CD4-positive, alpha-beta T cell treated with Interleukin-2 at 100 ng/mL for 4 hours (primary cell): ENCODE measurements at places on chromosomes 12 and 14.
A peak's percentile ranks its signal among the peaks of the same experiment; 100 is the strongest.

- DNase-seq: no peak
Measured at GRCh38 chr14:29783556-29783955, 144.1 kb downstream of the PRKD1 start.

GRCh38 chr12:109258607-109259544 is 50.2 kb downstream of the FOXN4 start:
- DNase-seq: no peak

- no peak for DNase-seq
Measured at GRCh38 chr12:98948343-98948949, 303.4 kb downstream of the APAF1 start.

DNA sequence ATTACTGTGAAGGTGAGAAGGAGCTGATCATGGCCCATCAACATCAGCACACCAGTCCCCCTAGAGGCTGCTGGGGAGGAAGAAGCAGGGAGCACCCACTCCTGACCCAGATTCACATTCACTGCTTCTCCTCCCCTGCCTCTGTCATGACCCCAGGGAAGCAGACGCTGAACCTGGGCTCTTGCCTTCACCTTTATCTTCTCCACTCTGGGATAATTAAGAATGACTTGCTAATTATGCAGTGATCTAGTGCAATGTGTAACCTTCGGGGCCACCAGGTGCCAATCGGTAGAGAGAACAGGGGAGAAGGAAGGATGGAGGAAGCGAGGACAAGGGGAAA is 44.4 kb upstream of the IQSEC3 start:
- no peak for DNase-seq

GRCh38 chr12:114671443-114672411 is 12.2 kb downstream of the TBX3 start:
- DNase-seq: no peak

- peak; percentile 28 for DNase-seq
Measured at GRCh38 chr14:67514650-67515385, 18.3 kb upstream of the PLEKHH1 start.

DNA sequence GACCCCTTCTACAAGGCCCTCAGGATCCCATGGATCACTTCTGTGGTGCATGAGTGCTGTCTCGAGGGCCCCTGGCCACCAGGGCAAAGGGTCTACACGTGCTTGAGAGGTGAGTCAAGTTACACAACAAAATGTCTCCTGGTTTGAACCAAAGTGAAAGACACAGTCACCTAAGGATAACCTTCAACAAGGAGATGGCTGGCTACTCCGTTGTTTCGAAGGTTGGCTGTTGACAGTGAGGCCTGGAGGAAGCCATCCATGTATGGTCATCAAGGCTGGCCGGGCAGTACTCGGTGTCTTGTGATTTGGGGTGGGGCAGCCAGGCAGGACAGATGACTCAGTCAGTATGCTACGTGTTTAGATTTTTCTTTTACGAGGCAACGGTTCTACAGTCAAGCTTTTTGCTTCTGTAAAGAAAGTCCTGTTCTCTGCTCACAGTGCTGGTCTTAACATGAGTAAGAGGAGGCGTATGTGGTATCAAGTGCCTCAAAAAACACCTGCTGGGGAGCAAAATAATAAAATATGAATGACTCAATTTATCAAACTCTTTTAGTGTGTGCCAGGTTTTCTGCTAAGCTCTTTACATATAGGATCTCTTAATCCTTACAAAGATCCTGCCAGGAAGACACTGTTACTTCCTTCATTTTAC is 18.0 kb upstream of the NT5DC3 start:
- DNase-seq: no peak

DNA sequence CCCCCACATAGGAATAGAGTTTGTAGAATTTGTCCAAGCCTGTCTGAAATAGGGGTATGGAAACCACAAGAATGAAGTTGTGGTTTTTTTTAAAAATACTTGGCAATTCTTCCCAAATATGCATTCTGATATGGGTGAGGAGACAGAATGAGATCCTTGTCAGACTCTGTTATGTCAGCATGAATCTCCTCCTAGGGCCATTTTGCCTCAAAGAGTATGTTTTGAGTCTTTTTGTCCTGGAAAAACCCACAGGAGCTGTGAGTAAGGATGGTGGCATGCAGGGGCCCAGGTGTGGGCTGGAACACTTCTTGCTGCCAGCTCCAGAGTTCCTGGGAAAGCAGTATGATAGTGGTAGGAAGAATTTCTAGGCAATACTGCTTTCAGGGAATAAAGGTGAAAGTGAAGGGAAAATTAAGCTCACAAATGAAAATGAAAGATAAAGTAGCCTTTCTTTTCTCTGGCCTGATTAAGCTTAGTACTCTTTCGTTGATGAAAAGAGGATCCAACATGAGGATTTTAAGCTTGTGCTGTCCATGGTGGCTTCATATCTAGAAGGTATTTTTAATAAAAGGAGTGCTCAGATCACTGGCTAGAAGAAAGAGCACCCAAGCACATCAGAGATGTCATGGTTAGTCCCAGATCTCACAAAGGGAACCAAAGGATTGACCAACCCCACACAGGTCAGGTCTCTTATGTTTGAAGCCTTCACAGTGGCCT is 130.8 kb downstream of the LLPH start:
- no peak for DNase-seq
